Activated CD4-positive, alpha-beta memory T cell treated with anti-CD3 and anti-CD28 coated beads for 36 hours (primary cell): ENCODE measurements at places on chromosomes 5 and 9.
A peak's percentile ranks its signal among the peaks of the same experiment; 100 is the strongest.

DNA sequence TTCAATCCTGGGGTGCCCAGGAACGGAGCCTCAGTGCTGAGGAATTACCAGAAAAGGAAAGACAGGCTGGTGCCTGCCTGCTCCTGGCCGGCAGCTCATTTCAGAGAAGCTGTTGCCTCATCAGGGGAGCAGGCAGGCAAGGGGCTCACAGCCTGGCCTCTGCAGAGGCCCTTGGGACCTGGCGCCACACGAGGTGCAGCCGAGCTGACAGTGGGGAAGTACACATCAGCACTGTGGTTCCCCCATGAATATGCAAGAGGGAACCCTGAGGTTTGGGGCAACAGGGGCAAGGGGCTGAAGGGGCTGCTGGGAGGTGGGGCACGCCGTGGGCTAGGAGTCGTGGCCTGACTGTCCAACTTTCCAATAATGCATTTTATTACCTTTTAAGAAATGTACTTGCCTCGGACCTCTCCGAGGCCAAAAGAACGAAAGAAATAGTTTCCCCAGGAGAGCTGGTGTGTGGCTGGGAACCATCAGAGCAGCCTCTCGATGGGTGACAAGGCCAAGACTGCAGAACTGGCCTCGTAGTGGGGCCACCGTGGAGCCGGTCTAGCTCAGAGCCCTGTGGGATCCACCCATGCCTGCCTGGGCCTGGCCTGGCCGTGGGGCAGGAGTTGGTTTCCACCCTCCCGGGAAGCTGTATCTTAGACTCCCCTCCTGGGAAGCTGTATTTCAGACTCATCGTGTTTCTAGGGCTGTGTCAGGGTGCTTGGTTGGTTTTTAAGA lies 198.6 kb downstream of the PAX5 start:
- H3K4me1 ChIP-seq = no peaks in the 10 kb centered on the region
- no peaks in the 10 kb centered on the region for H3K36me3 ChIP-seq
- no peaks in the 10 kb centered on the region for H3K27me3 ChIP-seq

DNA sequence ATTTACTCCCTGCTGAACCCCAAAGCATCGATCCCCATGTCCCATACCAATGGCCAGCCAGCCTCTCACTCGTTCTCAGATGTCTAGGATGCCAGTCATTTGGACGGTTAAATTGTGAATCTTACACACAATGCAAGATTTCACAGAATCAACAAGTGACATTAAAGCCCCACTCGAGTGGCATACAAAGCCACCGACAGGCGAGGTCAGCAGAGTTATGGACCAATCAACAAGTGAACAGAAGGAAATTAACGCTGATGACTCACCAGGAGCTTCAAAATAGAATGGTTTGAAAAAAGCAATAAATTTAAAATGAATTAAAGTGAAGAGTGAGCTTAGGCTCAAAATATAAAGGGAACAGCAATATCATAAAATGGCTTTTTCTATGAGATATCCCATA lies 8.2 kb upstream of the RUFY1 start:
- peaks cover 6% of the 10 kb centered on the region for H3K27me3 ChIP-seq
- no peaks in the 10 kb centered on the region for H3K36me3 ChIP-seq
- H3K27ac ChIP-seq = no peak overlapping the region
- H3K4me3 ChIP-seq = no peak overlapping the region
- DNase-seq = no peak

DNA sequence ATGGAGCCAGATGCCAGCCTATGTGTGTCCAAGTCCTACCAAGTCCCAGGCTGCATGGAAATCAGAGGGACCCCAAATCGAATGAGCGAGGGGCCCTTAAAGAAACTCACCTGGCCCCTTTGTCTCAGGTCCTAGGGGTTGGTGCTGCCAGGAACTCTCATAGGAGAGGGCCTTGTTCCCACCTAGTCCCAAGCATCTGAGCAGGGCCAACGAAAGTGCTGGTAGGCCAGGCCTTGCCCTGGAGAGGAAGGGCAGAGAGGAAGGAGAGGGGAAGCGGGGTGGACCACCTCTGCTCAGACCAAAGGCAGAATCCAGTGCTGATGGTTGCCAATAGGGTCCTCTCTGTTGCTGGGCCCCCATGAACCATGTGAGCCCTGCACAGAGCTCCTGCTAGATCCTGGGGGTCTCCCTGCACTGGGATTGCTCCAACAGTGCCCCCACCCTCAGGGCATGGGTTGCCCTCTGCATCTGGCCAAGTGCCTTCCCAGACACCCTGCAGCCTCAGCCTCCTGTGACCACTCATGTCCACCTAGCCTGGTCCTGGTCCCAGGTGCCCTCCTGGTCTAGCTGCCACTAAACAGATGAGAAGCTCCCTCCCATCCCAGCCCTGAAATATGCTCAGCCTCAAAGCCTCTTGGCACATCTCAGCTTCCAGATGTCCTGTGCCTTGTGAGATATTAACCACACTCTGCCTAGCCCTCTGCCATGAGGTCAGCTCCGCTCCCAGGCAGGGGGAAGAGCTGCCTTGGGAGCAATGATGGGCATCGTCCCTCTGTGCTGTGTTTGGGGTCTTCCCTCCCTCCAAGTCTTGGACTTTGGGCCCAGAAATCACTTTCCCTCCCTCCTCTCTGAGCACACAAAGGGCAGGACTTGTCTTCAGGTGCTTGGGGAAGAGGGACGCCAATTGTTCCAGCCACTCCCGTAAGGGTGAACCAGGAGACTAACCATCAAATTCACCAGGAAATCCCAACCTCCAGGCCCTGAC lies 109.6 kb downstream of the ADAMTS2 start:
- H3K27me3 ChIP-seq = peaks cover 8% of the 10 kb centered on the region
- DNase-seq = no peak
- no peaks in the 10 kb centered on the region for H3K4me1 ChIP-seq
- H3K4me3 ChIP-seq = no peak overlapping the region

DNA sequence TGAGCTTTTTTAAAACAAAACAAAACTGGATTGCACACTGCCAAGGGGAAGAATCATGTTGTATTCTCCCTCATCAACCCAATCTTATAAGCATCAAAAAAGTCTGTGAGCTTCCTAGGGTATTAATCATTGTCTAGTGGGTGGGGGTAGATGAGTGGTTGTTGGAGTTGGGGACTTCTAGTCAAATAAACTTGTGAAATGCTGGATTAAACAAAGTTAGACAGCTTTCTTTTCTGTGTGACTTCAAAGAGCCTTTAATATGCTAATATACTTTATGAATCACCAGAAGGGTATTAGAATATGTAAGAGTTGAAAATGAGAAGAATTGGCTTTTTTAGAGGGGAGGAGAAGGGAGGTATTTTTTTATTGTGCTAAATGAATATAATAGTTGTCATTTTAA lies 87.7 kb downstream of the GALNT10 start:
- H3K4me3 ChIP-seq = no peak overlapping the region
- DNase-seq = no peak
- H3K4me1 ChIP-seq = peaks cover 30% of the 10 kb centered on the region
- no peak overlapping the region for H3K27ac ChIP-seq

DNA sequence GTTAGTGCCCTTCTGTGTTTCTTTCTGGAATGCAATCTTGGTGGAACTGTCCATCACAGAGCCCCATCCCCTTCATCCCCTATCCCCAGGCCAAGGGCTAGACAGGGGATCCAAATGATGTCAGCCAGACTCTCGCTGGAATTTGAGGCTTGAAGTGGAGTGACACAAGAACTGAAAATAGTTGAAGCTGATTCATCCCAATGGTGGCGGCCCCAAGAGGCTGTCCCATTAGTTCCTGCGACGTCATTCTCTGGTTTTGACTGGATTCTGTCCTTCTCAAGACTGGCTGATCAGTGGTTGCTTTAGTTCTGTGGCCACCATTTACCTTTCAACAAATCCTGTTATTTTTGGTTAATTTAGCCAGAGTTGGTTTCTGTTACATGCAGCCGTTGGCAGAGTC lies 59.9 kb downstream of the SUB1 start:
- peaks cover 2% of the 10 kb centered on the region for H3K27me3 ChIP-seq
- peak; percentile 11 for DNase-seq

DNA sequence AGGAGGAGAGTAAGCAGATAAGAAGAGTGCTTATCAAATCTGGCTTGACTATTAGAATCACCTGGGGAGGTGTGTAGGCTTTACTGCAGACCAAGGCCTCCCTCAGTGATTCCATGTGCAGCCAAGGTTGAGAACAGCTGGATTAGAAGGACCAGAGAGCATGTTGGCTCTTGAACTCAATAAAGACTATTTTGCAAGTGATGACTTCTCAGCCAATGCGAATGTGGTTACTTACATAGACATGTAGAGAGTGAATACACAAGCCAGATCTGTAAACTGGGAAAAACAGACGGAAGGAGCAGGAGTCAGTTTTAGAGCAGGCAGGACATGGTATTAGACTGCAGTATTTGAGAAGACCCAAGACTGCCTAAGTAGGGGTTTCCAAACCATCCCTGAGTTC lies 48.5 kb downstream of the MAMDC2 start:
- DNase-seq = no peak
- no peaks in the 10 kb centered on the region for H3K4me1 ChIP-seq
- H3K27me3 ChIP-seq = no peaks in the 10 kb centered on the region
- H3K36me3 ChIP-seq = no peaks in the 10 kb centered on the region

GRCh38 chr5:17455942-17456341 lies 42.1 kb upstream of the TAF11L2 start:
- DNase-seq = no peak
- no peaks in the 10 kb centered on the region for H3K4me1 ChIP-seq
- H3K27me3 ChIP-seq = no peaks in the 10 kb centered on the region
- H3K36me3 ChIP-seq = no peaks in the 10 kb centered on the region

- DNase-seq = no peak
- no peak overlapping the region for H3K27ac ChIP-seq
- H3K4me3 ChIP-seq = no peak overlapping the region
- peaks cover 9% of the 10 kb centered on the region for H3K4me1 ChIP-seq
- no peaks in the 10 kb centered on the region for H3K27me3 ChIP-seq
Measured at GRCh38 chr5:59206132-59206581, 623.3 kb downstream of the RAB3C start.

GRCh38 chr5:87020099-87020934 lies 247.4 kb upstream of the RASA1 start:
- no peaks in the 10 kb centered on the region for H3K27me3 ChIP-seq
- no peak overlapping the region for H3K4me3 ChIP-seq
- DNase-seq = peak; percentile 60
- peaks cover 21% of the 10 kb centered on the region for H3K4me1 ChIP-seq
- no peaks in the 10 kb centered on the region for H3K36me3 ChIP-seq
- no peak overlapping the region for H3K27ac ChIP-seq

DNA sequence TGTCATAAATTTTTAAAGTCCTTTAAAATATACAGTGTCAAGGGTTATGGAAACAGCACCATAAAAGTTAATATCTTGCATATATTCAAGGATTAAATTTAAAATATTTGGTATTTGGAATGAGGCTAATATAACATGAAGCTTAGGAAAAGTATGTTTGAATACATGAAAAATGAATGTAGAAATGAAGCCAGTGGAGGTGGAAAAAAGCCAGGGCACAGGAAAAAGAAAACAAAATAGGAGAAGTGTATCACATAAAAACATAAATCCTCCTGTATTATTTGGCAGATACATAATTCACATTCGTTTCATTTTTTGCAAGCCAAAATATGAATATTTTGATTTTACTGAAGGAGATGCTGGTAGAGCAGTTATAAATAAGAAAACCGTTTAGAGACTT lies 587.0 kb upstream of the ZNF608 start:
- no peaks in the 10 kb centered on the region for H3K27me3 ChIP-seq
- H3K36me3 ChIP-seq = no peaks in the 10 kb centered on the region
- no peak overlapping the region for H3K4me3 ChIP-seq
- no peaks in the 10 kb centered on the region for H3K4me1 ChIP-seq

- no peak for DNase-seq
- H3K27ac ChIP-seq = no peak overlapping the region
- H3K4me1 ChIP-seq = no peaks in the 10 kb centered on the region
Measured at GRCh38 chr5:79712741-79713140, 23.1 kb downstream of the CMYA5 start.

DNA sequence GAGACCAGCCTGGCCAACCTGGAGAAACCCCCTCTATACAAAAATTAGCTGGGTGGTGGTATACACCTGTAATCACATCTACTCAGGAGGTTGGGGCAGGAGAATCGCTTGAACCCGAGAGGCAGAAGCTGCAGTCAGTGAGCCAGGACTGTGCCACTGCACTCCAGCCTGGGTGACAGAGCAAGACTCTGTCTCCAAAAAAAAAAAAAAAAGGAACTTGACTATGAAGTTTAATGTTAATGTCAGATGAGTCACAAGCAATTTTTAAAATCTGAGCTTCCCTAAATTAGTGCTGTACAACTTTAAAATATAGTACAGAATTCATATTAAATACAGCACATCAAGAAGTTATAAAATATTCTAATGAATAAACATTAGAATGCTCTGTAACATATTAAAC lies 1.5 kb downstream of the MEIKIN start:
- no peak overlapping the region for H3K27ac ChIP-seq
- H3K36me3 ChIP-seq = peaks cover 2% of the 10 kb centered on the region
- no peak for DNase-seq
- no peaks in the 10 kb centered on the region for H3K4me1 ChIP-seq
- H3K4me3 ChIP-seq = no peak overlapping the region

DNA sequence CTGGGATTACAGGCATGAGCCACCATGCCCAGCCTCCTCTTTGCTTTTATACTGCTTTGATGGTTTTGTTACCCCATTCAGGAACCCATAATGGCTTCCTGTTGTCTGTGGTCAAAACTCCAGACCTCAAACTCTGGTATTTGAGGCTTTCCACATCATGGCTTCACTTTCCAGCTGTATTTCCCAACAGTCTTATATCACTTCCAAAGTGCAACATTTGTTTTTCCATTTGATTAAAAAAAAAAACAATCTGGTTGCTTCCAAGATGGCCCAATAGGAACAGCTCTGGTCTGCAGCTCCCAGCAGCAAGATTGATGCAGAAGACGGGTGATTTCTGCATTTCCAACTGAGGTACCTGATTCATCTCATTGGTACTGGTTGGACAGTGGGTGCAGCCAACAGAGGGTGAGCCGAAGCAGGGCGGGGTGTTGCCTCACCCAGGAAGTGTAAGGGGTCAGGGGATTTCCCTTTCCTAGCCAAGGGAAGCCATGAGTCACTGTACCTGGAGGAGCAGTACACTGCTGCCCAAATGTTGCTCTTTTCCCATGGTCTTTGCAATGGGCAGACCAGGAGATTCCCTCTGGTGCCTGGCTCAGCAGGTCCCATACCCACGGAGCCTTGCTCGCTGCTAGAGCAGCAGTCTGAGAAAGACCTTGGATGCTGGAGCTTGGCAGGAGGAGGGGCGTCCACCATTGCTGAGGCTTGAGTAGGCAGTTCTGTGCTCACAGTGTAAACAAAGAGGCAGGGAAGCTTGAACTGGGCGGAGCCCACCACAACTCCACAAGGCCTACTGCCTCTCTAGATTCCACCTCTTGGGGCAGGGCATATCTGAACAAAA lies 458.4 kb downstream of the KDM4C start:
- no peak overlapping the region for H3K4me3 ChIP-seq
- no peaks in the 10 kb centered on the region for H3K27me3 ChIP-seq
- peak; percentile 64 for DNase-seq
- H3K27ac ChIP-seq = no peak overlapping the region

DNA sequence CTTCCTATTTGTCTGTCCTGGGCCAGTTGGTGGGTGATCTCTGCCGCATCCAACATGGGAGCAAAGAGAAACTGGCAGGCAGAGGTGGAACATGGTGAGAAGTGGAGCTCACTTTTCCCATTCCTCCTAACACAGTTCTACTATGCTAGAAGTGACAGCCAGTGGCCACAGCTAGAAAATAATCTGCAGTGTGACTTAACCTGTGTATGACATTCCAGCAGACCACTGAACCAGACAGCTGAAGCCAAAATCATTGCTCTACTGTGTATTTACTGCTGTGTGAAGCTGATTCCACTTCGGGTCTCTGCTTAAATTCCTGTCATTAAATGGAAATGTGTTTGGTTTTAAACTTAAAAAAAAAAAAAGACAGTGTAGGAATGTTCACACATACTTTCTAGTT lies 523.0 kb downstream of the MTRR start:
- H3K36me3 ChIP-seq = no peaks in the 10 kb centered on the region
- H3K4me3 ChIP-seq = no peak overlapping the region
- H3K27ac ChIP-seq = no peak overlapping the region
- H3K4me1 ChIP-seq = no peaks in the 10 kb centered on the region

- no peaks in the 10 kb centered on the region for H3K36me3 ChIP-seq
Measured at GRCh38 chr9:114061292-114061691, 16.8 kb downstream of the AMBP start.
